MCF 10A (cell line): ENCODE measurements at places on chromosomes 1 and 21.

DNA sequence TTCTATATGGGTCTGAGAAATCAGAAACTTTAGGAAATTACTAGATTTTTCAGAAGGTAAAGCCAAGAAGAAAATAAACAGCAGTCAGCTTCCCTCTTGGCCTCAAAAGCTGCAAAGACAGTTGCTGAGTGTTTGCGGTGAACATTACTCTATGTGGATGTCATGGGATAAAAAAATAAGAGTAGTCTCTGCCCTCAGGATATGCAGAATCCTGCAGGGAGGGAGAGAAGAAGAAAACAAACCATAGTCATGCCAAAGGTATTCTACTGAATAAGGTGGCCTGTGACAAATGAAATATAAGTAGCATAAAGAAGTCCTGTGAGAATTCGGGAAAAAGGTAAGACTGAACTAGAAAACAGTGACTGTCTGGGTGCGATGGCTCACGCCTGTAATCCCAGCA is 19.0 kb downstream of the YARS1 start:
- H3K27ac ChIP-seq = peak overlapping the region; percentile 93
- DNase-seq = no peak
- H3K4me1 ChIP-seq = peaks cover 33% of the 10 kb centered on the region
- H3K36me3 ChIP-seq = peaks cover 88% of the 10 kb centered on the region
- no peaks in the 10 kb centered on the region for H3K27me3 ChIP-seq

DNA sequence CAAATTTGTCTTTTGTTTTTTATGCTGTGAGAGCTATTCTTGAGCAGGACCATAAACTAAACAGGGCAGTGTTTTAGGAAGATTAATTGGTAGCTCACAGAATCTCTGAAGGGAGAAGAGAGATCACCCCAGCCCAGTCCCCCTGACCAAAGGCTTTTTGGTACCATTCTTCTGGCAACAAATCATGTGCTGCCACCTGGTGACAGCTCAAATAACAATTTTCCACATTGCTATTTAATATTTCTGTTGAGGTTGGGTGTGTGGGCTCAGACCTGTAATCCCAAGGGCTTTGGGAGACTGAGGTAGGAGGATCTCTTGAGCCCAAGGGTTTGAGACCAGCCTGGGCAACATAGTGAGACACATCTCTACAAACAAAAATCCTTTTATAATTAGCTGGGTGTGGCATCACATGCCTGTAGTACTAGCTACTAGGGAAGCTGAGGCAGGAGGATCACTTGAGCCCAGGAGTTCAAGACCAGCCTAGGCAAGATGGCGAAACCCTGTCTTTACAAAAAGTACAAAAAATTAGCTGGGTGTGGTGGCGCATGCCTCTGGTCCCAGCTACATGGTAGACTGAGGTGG is 2.2 kb upstream of the TESK2 start:
- no peak overlapping the region for H3K27ac ChIP-seq
- DNase-seq = peak; percentile 69
- H3K27me3 ChIP-seq = no peaks in the 10 kb centered on the region
- peaks cover 5% of the 10 kb centered on the region for H3K4me1 ChIP-seq
- H3K4me3 ChIP-seq = no peak overlapping the region

DNA sequence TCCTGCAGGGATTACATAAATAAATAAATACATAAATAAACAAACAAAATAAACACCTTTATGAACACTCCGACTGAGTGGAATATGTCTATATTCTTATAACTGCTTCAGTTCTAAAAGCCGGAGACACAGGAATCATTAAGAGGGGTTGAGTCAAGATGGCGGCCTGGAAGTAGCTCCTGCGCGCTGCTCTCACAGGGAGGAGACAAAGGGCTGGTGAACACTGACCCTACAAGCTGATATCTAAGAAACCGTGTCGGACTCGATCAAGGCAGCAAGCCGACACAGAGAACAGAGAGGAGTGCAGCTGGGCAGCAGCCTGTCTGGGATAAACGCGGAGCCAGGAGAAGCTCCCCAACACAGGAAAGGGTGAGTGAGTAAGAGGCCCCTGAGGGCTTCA is 1098.6 kb upstream of the NCAM2 start:
- no peaks in the 10 kb centered on the region for H3K27me3 ChIP-seq
- H3K27ac ChIP-seq = no peak overlapping the region
- no peaks in the 10 kb centered on the region for H3K4me1 ChIP-seq
- no peaks in the 10 kb centered on the region for H3K36me3 ChIP-seq
- no peak overlapping the region for H3K4me3 ChIP-seq

DNA sequence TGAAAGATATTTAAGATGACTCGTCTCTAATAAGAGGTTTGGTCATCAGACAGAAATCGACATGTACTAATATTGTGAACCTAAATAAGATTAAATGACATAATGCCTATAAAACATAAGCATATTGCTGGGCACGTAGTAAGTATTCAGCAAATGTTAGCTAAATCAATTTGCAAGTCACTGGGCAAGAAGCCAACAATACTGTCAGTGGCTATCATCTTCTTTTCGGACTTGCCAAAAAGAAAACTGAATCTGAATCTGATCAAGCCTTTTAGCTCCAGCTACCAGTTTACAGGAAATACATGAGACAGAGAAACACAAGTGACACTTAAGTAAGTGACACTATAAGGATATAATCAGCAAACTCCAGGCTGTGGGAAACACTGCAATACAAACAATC is 46.0 kb downstream of the RPL5 start:
- H3K4me1 ChIP-seq = no peaks in the 10 kb centered on the region
- no peak for DNase-seq
- H3K4me3 ChIP-seq = no peak overlapping the region
- no peaks in the 10 kb centered on the region for H3K27me3 ChIP-seq

DNA sequence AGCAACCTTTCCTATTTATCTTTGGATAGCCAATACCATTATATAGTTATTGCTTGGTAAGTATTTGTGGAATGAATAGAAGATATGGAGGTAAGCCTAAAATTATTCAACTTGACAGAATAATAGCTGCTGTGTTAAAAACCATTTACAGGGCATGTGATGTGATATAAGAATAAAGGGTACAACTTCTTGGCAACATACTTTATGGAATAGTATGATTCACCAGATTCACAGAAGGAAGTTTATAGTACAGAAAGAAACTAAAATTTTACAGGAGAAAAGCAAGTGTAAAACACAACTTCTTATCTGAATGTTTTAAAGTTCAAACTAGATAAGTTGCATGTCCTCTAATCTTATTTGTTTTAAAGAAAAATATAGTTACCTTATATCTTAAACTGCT is 186.4 kb upstream of the ZRANB2 start:
- no peak overlapping the region for H3K27ac ChIP-seq
- DNase-seq = no peak
- no peaks in the 10 kb centered on the region for H3K27me3 ChIP-seq
- no peak overlapping the region for H3K4me3 ChIP-seq
- peaks cover 6% of the 10 kb centered on the region for H3K4me1 ChIP-seq
- H3K36me3 ChIP-seq = no peaks in the 10 kb centered on the region

DNA sequence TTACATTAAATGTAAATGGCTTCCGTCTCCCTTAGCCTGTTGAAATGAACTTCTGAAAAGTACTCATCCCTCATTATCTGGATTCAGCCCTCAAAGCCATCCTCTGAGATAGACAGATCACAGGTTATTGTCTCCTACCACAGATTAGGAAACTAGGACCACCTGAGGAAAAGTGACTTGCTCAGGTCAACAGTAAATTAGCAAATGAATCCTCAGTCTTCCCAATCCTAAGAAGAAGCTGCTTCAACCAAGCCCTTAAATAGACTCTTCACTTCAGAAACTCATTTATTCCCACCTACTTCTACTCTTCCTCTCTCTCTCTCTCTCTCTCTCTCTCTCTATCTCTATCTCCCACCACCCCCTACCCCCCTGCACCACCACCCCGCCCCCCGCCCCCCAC is 152.3 kb downstream of the DMRTA2 start:
- H3K4me3 ChIP-seq = no peak overlapping the region
- DNase-seq = no peak
- peaks cover 26% of the 10 kb centered on the region for H3K27me3 ChIP-seq

GRCh38 chr1:95257758-95258157 is 23.7 kb downstream of the RWDD3 start:
- H3K27me3 ChIP-seq = no peaks in the 10 kb centered on the region
- H3K27ac ChIP-seq = no peak overlapping the region
- no peaks in the 10 kb centered on the region for H3K36me3 ChIP-seq
- no peak for DNase-seq

GRCh38 chr1:201215531-201216357 is 25.1 kb downstream of the IGFN1 start:
- H3K27ac ChIP-seq = no peak overlapping the region
- no peaks in the 10 kb centered on the region for H3K4me1 ChIP-seq
- H3K4me3 ChIP-seq = no peak overlapping the region

DNA sequence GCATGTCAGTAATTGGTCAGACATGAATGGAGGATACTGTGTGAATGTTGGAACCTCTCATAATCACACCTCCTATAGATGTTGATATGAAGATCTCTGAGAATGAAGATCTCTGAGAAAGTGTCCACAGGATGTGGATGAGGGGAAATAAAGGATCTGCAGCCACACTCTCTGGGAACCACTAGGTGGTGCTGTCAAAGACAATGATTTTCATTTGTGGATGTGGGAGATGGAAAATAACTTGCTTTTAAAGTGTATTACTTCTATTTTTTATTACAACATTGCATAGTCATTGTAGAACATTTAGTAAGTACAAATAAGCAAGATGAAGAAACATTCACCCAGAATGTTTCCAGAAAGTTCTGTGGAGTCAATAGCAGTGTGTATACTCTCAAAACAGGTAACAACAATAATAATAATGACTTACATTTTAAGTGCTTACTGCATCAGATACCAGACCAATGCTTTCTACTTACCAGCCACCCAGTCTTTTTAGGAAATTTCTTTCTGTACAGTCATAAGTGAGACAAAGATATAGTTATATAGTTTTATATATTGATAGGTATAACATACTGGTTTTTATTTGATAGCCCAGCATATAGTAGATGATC is 128.2 kb downstream of the ATG4C start:
- peaks cover 36% of the 10 kb centered on the region for H3K27me3 ChIP-seq
- H3K4me1 ChIP-seq = no peaks in the 10 kb centered on the region
- no peaks in the 10 kb centered on the region for H3K36me3 ChIP-seq
- H3K27ac ChIP-seq = no peak overlapping the region
- DNase-seq = peak; percentile 35

GRCh38 chr1:241706967-241707366 is 54.9 kb downstream of the WDR64 start:
- no peaks in the 10 kb centered on the region for H3K27me3 ChIP-seq
- H3K4me1 ChIP-seq = peaks cover 37% of the 10 kb centered on the region
- DNase-seq = peak; percentile 97
- peak overlapping the region; percentile 12 for H3K4me3 ChIP-seq
- H3K27ac ChIP-seq = peak overlapping the region; percentile 85
- no peaks in the 10 kb centered on the region for H3K36me3 ChIP-seq

- peak; percentile 74 for DNase-seq
- no peak overlapping the region for H3K27ac ChIP-seq
- H3K4me1 ChIP-seq = no peaks in the 10 kb centered on the region
Observed at GRCh38 chr1:61851849-61852669, 109.8 kb downstream of the PATJ start.

DNA sequence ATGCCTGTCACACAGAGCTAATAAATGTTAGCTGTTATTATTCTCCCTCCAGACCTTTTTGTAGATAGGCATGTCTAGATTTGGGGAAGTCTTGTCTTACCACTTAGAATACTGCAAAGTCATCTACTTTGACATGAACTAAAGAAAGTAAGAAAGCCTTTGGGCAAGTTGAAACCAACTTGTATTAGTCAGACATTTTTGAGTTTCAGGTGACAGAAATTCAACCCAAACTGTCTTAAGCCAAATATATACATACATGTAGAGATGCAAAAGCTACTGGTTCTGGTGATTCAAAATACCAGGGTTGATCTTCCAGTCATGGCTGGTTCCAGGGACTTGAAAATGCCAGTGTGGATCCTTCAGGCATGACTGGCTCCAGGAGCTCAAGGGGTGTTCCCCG is 276.8 kb upstream of the TMEM51 start:
- no peak overlapping the region for H3K4me3 ChIP-seq
- H3K27ac ChIP-seq = no peak overlapping the region
- DNase-seq = no peak
- peaks cover 23% of the 10 kb centered on the region for H3K27me3 ChIP-seq

DNA sequence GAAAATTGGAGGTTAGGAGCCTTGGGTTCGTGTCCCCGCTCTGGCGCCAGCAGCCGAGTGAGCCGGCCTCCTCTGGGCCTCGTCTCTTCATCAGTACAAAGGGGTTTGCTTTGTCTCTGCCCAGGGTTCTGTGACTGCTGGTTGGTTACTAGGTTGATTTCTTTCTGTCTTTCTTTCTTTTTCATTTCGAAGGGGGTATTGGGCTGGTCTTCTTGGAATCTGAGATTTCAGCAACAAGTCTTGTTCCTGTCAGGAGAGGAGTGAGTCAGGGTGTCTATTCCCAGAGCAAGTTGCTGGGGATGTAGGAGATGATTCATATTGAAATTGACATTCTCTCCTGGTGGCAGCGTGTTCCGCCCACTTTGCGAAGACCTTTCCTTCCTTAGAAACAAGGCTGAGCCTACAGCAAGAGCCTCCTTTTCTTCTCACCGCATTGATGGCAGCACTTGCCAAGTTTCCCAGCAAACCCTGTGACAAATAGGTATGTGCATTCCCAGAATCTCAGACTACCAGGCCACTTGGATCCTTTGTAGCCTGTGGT is 79.2 kb downstream of the MAN1C1 start:
- H3K27me3 ChIP-seq = no peaks in the 10 kb centered on the region
- DNase-seq = peak; percentile 87
- no peaks in the 10 kb centered on the region for H3K36me3 ChIP-seq
- H3K4me1 ChIP-seq = peaks cover 13% of the 10 kb centered on the region
- H3K27ac ChIP-seq = peak overlapping the region; percentile 57

GRCh38 chr1:36973056-36973455 is 61.3 kb downstream of the GRIK3 start:
- no peaks in the 10 kb centered on the region for H3K4me1 ChIP-seq
- no peaks in the 10 kb centered on the region for H3K27me3 ChIP-seq
- no peak overlapping the region for H3K4me3 ChIP-seq

GRCh38 chr1:94783342-94784189 is 36.6 kb upstream of the SLC44A3 start:
- H3K27me3 ChIP-seq = no peaks in the 10 kb centered on the region
- peak; percentile 87 for DNase-seq
- H3K36me3 ChIP-seq = no peaks in the 10 kb centered on the region
- peaks cover 19% of the 10 kb centered on the region for H3K4me1 ChIP-seq

GRCh38 chr1:223531742-223532341 is 133.7 kb downstream of the CAPN8 start:
- H3K4me3 ChIP-seq = no peak overlapping the region

- H3K4me3 ChIP-seq = no peak overlapping the region
- no peak for DNase-seq
- peaks cover 12% of the 10 kb centered on the region for H3K4me1 ChIP-seq
- H3K27ac ChIP-seq = no peak overlapping the region
- no peaks in the 10 kb centered on the region for H3K27me3 ChIP-seq
Observed at GRCh38 chr1:59279645-59280044, 17.2 kb upstream of the FGGY start.

GRCh38 chr1:10950316-10951172 is 61.9 kb upstream of the TARDBP start:
- H3K36me3 ChIP-seq = no peaks in the 10 kb centered on the region
- no peak overlapping the region for H3K27ac ChIP-seq
- H3K4me3 ChIP-seq = no peak overlapping the region
- peaks cover 4% of the 10 kb centered on the region for H3K27me3 ChIP-seq
- DNase-seq = no peak

GRCh38 chr1:84300501-84300900 is 1.0 kb upstream of the SAMD13 start:
- H3K4me3 ChIP-seq = no peak overlapping the region
- no peak overlapping the region for H3K27ac ChIP-seq
- no peaks in the 10 kb centered on the region for H3K27me3 ChIP-seq
- H3K36me3 ChIP-seq = peaks cover 6% of the 10 kb centered on the region
- DNase-seq = no peak

GRCh38 chr1:10643607-10644306 is 152.7 kb downstream of the CASZ1 start:
- no peak for DNase-seq
- no peaks in the 10 kb centered on the region for H3K27me3 ChIP-seq
- no peak overlapping the region for H3K27ac ChIP-seq
- H3K36me3 ChIP-seq = peaks cover 15% of the 10 kb centered on the region
